Glutamatergic neuron (in vitro differentiated cells): ENCODE measurements at places on chromosomes 16 and 17. TPM values are rescaled to one million over a fixed set of nuclear protein-coding genes. Genes with fewer than 3 reads are reported as not detected.

The CCL2 gene
- total RNA-seq = not detected

The ALOX12 gene
- total RNA-seq = not detected

GRCh38 chr16:15775209-15775608, 81.6 kb downstream of the MYH11 start:
- no peak overlapping the region for H3K27ac ChIP-seq
- DNase-seq = no peak
- no peak overlapping the region for H3K4me3 ChIP-seq
- H3K27me3 ChIP-seq = peaks cover 3% of the 10 kb centered on the region
- H3K36me3 ChIP-seq = no peaks in the 10 kb centered on the region

The SSTR5 gene
- total RNA-seq = 1.3 TPM

- H3K36me3 ChIP-seq = no peaks in the 10 kb centered on the region
- peaks cover 19% of the 10 kb centered on the region for H3K4me1 ChIP-seq
Observed at GRCh38 chr17:17474341-17474740, 2.5 kb upstream of the MED9 start.
